RWPE1 (cell line): ENCODE measurements at places on chromosomes 7 and 10.
A peak's percentile ranks its signal among the peaks of the same experiment; 100 is the strongest.

- no peak for DNase-seq
Measured at GRCh38 chr10:97570146-97570788, 2.3 kb upstream of the ANKRD2 start.

- no peak for DNase-seq
Measured at GRCh38 chr10:22324413-22324812, 3.5 kb downstream of the BMI1 start.

DNA sequence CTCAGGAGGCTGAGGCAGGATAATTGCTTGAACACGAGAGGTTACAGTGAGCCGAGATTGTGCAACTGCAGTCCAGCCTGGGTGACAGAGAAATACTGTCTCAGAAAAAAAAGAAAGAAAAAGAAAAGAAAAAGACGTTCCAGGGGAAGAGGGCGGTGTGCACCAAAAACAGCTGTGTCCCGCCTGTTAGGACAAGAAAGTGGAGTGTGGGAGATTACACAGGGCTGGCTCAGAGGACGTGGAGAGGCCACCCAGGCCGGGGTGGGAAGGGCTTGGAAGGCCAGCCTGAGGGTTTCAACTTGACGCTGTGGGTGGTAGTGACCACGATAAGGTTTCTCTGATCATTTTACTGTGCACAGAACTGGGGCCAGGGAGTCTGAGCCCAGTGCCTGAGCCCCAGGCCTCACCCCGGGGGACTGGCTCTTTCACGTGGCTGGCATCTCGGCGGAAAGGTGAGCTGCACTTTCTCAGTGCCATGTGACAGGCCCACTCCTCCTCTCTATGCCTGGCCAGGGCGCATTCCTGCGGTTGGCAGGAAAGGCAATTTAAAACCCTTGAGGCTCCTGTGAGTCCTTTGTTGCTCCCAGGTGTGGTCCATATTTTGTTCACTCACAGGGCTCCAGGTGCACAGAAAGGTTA lies 13.9 kb downstream of the RHBDD2 start:
- peak; percentile 72 for DNase-seq

- no peak for DNase-seq
Measured at GRCh38 chr7:127838816-127839415, 186.9 kb downstream of the SND1 start.

- DNase-seq, result no peak
Measured at GRCh38 chr7:157676001-157676400, 339.2 kb downstream of the DNAJB6 start.

DNA sequence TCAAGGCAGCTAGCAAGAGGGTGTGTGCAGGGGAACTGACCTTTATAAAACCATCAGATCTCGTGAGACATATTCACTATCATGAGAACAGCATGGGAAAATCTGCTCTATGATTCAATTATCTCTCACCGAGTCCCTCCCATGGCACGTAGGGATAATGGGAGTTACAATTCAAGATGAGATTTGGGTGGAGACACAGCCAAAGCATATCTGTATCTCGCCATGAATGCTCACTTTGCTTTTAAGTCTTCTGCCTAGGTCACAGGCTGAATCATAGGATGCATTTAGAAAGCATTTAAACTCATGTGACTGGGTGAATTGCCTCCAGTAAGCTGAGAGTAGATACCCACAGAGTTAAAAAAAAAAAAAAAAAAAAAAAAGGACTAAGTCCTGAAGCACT lies 220.0 kb downstream of the AGMO start:
- no peak for DNase-seq

GRCh38 chr7:35878351-35878750 lies 77.5 kb downstream of the SEPTIN7 start:
- no peak for DNase-seq

GRCh38 chr7:118918556-118918955 lies 694.1 kb downstream of the ANKRD7 start:
- DNase-seq, result peak; percentile 4

GRCh38 chr7:104818961-104819880 lies 194.8 kb upstream of the KMT2E start:
- no peak for DNase-seq
